Sigmoid colon (tissue), 7 donors: ENCODE measurements at places on chromosomes 2 and 18. TPM values are rescaled to one million over a fixed set of nuclear protein-coding genes. Genes with fewer than 3 reads are reported as not detected.

DNA sequence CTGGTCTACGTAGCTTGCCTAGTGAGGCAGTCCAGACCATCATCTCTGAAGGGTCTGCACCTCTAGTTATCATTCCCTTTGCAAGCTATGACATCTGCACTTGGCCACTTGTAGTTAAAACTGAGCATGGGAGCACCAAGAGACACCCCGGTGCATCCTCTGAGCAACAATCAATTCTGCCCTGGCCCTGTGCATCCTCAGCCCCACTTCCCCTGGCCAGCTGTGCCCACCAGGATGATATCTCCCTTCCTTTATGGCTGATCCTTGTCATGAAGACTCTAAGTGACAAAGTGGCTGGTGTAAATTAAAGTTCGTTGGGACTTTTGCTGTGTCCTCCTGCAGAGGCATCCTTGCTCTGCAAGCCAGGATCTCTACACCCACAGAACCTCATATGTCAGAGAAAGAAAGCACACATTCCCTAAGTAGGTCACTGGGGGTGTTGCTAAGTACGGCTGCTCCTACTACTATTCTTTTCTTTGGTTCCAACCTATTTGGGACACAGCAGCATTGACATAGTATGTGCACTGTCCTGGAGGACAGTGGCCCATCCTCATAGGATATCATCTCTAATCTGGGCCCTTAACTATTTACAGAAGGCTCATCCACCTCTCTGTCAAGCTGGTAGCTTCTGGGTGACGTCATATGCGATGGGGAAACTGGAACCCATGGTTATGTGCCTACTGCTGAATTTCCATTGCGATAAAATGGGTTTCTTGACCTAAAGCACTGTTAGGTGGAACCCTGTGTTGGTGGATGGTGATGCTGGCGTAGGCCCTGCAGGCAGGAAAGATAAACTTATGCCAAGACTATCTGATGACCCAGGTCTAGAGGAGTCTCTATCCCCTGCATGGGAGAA, 384.3 kb upstream of the ID2 start:
- H3K4me3 ChIP-seq: no peak overlapping the region
- peaks cover 9% of the 10 kb centered on the region for H3K4me1 ChIP-seq
- H3K27ac ChIP-seq: no peak overlapping the region
- H3K27me3 ChIP-seq: no peaks in the 10 kb centered on the region

GRCh38 chr2:119384971-119385370, 18.2 kb downstream of the DBI start:
- DNase-seq: no peak
- no peaks in the 10 kb centered on the region for H3K36me3 ChIP-seq
- H3K27me3 ChIP-seq: no peaks in the 10 kb centered on the region
- no peak overlapping the region for H3K4me3 ChIP-seq
- H3K27ac ChIP-seq: no peak overlapping the region

GRCh38 chr2:48560546-48561209, 30.7 kb downstream of the STON1 start:
- H3K36me3 ChIP-seq: no peaks in the 10 kb centered on the region
- no peak overlapping the region for H3K27ac ChIP-seq
- H3K27me3 ChIP-seq: no peaks in the 10 kb centered on the region
- DNase-seq: no peak

GRCh38 chr2:40466935-40467572, 15.2 kb upstream of the SLC8A1 start:
- no peak overlapping the region for H3K27ac ChIP-seq
- H3K27me3 ChIP-seq: no peaks in the 10 kb centered on the region
- H3K4me3 ChIP-seq: no peak overlapping the region
- no peaks in the 10 kb centered on the region for H3K4me1 ChIP-seq

GRCh38 chr2:161981679-161982250, 92.2 kb downstream of the DPP4 start:
- H3K4me3 ChIP-seq: no peak overlapping the region
- no peak overlapping the region for H3K27ac ChIP-seq
- no peak for DNase-seq
- no peaks in the 10 kb centered on the region for H3K27me3 ChIP-seq
- H3K36me3 ChIP-seq: no peaks in the 10 kb centered on the region

DNA sequence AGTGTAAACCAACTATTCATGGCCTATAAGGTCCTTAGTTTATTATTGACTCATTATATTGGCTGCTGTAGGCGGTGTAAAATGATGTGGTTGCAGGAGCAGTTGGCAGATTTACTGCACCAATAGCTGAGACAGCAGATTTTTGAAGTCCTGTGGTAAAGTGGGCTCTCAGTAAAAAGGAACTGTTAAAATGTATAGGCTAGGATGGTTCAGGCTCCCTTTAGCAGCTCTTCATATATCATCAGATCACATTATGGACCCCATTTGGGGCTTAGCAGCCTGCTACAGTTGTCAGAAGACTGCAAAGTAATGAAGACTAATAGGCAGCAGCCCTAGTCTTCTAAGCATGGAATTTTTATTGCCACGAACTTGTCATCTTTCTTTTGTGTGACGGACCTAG, 27.8 kb downstream of the MTX2 start:
- H3K27me3 ChIP-seq: no peaks in the 10 kb centered on the region
- no peak for DNase-seq
- H3K4me1 ChIP-seq: peaks cover 7% of the 10 kb centered on the region
- H3K27ac ChIP-seq: no peak overlapping the region
- no peak overlapping the region for H3K4me3 ChIP-seq
- H3K36me3 ChIP-seq: no peaks in the 10 kb centered on the region

DNA sequence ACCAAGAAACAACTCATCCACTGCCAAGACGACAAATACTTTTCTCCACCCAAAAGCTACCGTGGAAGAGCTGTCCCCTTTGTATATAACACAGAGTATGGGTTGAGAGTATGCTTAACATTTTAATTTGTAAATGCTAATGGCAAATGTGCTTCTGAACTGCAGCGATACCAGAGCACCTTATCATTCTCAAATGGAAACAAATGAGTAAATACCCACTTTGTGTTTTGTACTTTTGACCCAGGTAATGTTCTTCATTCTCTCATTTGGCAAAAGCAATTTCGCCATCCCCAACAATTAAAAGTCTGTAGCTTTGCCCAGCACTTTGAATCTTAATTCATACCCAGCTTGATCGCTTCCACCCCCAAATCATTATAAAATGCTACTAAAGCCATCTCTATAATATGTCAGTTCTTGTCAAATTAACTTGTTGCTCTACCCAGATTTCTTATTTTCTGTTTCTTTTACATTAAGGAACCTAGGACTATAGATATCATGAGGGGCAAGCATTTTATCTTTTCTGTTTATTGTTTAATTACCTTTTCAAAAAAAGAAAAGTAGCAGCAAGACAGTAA, 6.2 kb upstream of the POU3F3 start:
- H3K4me1 ChIP-seq: peaks cover 43% of the 10 kb centered on the region
- peaks cover 95% of the 10 kb centered on the region for H3K27me3 ChIP-seq
- H3K4me3 ChIP-seq: no peak overlapping the region
- no peaks in the 10 kb centered on the region for H3K36me3 ChIP-seq
- DNase-seq: no peak
- no peak overlapping the region for H3K27ac ChIP-seq

GRCh38 chr2:201572846-201573508, 70.3 kb downstream of the TMEM237 start:
- no peak for DNase-seq
- no peak overlapping the region for H3K27ac ChIP-seq
- no peak overlapping the region for H3K4me3 ChIP-seq
- H3K27me3 ChIP-seq: no peaks in the 10 kb centered on the region
- H3K4me1 ChIP-seq: no peaks in the 10 kb centered on the region
- no peaks in the 10 kb centered on the region for H3K36me3 ChIP-seq

DNA sequence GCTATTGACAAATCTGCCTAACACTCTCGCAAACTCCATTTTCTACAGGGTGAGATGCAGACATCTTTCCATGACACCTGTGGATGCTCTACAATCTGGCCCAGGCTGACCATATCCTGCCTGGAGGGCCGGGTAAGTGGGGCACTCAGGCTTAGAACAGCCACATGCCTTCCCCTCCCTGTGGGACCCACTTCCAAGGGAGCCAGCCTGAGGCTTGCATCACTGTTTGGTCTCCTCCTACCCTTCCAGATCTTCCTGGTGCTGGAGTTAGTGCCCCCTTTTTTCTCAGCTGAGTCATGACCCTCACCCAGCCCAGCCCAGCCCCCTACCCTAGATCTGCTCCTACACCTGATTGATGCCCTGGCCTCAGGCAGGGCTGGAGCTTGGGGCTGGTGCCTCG, 150.2 kb upstream of the MSH6 start:
- H3K27ac ChIP-seq: no peak overlapping the region
- H3K4me3 ChIP-seq: no peak overlapping the region
- H3K27me3 ChIP-seq: no peaks in the 10 kb centered on the region
- H3K36me3 ChIP-seq: no peaks in the 10 kb centered on the region
- no peaks in the 10 kb centered on the region for H3K4me1 ChIP-seq
- DNase-seq: no peak

DNA sequence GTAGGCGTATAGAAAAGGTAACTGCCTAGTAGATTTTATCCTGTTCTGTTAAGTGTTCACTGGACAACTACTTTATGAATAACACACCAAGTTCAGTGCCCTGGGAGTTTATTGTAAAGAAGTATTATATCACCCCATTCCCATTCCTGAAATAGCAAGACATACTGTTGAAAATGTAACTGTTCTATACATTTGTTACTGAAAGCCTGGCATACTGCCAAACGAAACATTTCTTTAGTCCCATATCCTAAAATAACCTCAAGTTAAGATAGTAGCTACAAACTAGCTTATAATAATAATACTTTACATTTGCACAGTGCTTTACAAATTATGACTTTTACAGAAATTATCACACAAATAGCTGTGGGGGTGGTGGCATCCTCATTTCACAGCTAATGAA, 25.1 kb downstream of the SPDYA start:
- DNase-seq: no peak
- H3K4me3 ChIP-seq: no peak overlapping the region
- H3K4me1 ChIP-seq: no peaks in the 10 kb centered on the region
- no peak overlapping the region for H3K27ac ChIP-seq
- no peaks in the 10 kb centered on the region for H3K36me3 ChIP-seq
- H3K27me3 ChIP-seq: no peaks in the 10 kb centered on the region

DNA sequence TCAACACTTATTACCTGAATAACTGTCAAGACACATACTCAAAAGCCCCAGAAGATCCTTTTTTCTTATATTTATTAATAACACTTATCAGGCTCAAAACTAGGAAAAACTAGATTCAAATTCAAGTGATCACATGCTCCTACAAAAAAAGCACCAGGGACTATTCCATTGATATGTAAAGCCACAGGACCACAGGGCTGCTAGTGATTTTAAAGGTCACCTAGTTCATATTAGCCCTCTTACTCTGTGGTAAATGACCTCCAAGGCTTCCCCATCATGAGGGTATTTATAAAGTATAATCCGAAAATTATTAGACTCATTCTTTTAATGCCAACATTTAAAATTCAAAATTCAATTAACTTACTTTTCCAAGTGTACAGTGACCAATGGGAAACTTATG, 52.5 kb downstream of the LRPPRC start:
- DNase-seq: no peak
- no peaks in the 10 kb centered on the region for H3K4me1 ChIP-seq
- no peaks in the 10 kb centered on the region for H3K27me3 ChIP-seq

GRCh38 chr2:118634876-118635275, 212.6 kb downstream of the EN1 start:
- no peaks in the 10 kb centered on the region for H3K27me3 ChIP-seq
- H3K27ac ChIP-seq: no peak overlapping the region
- no peak overlapping the region for H3K4me3 ChIP-seq
- no peaks in the 10 kb centered on the region for H3K36me3 ChIP-seq

DNA sequence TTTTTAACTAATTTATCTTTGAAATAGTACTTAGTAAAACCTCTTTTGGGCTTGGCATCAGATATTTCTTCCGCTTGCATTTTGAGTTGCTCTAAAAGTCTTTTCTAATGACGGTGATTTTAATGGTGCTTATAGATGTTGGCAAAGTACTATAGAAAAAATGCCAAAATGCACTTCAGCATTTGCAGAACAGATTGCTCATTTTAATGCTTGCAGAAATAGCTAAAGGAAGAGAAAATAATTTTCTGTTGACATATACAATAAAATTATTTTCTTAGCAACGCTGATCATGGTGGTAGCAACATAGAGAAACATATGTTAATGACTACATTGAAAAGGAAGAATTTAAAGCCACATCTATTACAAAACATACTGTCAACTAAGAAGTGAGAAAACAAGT, 170.7 kb downstream of the STK39 start:
- H3K27ac ChIP-seq: no peak overlapping the region
- H3K27me3 ChIP-seq: no peaks in the 10 kb centered on the region
- H3K36me3 ChIP-seq: no peaks in the 10 kb centered on the region
- H3K4me1 ChIP-seq: peaks cover 4% of the 10 kb centered on the region
- no peak overlapping the region for H3K4me3 ChIP-seq

DNA sequence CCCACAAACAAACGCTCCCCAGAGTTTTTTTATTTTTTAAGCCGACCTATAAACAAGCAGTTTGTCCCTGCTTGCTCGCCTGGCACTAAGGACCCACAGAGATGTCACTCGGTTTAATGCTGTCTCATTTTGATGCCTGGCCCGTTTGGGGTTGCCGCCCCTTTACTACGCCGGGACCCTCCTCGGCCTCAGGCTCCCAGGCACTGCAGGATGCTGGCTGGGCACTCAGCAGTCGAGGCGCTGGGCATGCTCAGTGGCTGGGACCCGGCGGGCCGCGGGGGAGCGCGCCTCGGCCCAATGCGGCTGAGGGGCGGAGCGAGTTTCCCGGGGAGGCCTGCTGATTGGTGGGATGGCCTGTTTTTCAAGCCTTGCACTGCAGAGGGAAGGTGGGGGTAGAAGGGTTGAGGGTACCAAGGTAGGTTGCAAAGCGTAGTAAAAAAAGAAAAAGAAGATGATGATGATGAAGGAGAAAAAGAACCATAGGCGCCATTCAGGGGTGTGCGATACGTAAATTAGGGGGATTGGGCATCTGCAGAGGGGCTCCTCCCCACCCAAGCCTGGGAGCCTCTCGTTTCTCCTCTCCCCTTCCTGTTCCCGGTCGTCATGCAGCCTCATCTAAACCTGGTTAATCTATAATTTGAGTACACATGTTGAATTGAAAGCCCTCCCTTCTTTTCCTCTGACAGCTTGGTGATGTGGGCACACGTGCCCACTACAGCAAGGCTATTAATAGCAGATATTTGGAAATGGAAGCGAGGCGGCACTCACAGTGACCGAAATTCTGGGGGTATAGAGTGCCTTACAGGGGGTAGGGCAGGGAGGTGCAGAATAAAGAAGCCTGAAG, 1.5 kb upstream of the IRS1 start:
- no peaks in the 10 kb centered on the region for H3K27me3 ChIP-seq
- peak; percentile 93 for DNase-seq
- H3K4me1 ChIP-seq: peaks cover 40% of the 10 kb centered on the region

- H3K36me3 ChIP-seq: no peaks in the 10 kb centered on the region
- no peaks in the 10 kb centered on the region for H3K27me3 ChIP-seq
- no peak for DNase-seq
- H3K4me1 ChIP-seq: no peaks in the 10 kb centered on the region
- no peak overlapping the region for H3K27ac ChIP-seq
Observed at GRCh38 chr2:186772579-186772978, 76.4 kb downstream of the ZSWIM2 start.

SPC25 gene
- total RNA-seq: 0.54 TPM

FSHR gene
- total RNA-seq: not detected

BMP10 gene
- not detected for total RNA-seq

SIX2 gene
- not detected for total RNA-seq

SDC1 gene
- total RNA-seq: 0.33 TPM

EVA1A gene
- total RNA-seq: not detected

SP5 gene
- 1.8 TPM for total RNA-seq

PLCD4 gene
- total RNA-seq: 42.4 TPM

MC4R gene
- total RNA-seq: not detected
